ENCODE measurements at places on chromosomes 2 and 18.

DNA sequence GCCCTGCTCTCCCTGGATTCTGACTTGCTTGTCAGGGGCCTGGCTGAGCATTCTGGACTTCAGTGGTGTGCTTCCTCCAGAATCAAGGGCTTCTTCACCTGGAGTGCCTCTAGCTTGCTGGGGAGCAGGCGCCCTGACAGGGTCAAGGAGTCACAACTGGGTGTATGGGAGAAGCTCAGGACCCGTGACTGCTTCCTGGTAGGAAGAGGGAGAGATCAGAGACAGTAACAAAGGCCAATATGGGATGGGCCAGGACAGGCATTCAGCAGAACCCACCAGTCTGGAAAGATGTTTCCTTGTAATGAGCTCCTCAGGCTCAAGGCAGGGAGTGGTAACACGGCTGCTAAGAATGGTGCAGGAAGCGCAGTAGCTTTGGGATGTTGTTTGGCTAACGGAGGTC, 104.4 kb upstream of the ACAA2 start:
- DNase-seq = no peak

- no peak for DNase-seq
These were observed 105.4 kb upstream of the MMADHC start for GRCh38 chr2:149692961-149693396.

DNA sequence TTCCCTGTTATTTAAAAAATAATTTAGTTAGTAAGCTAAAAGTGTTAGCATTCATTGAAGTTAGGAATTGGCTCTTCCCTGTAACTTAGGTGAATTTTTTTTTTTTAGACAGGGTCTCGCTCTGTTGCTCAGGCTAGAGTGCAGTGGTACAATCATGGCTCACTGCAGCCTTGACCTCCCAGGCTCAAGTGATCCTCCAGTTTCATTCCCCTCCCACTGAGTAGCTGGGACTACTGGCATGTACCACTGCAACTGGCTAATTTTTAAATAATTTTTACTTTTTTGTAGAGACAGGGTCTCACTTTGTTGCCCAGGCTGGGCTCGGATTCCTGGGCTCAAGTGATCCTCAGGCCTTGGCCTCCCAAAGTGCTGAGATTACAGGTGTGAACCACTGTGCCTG, 66.4 kb downstream of the CERS6 start:
- no peak for DNase-seq

DNA sequence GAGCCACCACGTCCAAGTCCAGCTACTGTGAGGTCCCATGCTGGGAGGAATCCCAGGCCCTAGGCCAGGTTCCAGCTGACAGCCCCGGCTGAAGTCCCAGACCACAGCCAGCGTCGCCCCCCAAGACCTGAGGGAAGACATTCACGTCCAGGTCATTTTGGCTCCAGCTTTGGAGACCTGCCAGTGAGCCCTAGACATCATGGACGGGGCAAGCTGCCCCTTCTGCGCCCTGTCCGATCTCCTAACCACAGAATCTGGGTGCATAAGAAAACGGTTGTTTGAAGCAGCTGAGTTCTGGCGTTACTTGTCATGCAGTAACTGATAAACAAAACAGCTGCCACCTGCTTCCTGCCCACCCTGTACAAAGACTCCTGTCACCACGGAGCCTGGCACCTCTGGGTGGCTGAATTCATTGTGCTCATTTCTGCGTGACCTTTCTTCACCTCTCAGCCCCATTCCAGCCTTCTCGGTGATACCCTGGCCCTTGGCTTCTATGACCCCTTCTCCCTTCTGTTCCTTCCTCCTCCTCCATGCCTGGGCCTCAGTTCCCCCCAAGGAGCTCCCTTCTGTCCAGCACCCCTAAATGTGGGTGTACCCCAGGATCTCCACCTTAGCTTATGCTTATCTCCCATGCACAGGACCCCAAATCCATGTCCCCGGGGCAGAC, 72.6 kb upstream of the SMAD7 start:
- no peak for DNase-seq

DNA sequence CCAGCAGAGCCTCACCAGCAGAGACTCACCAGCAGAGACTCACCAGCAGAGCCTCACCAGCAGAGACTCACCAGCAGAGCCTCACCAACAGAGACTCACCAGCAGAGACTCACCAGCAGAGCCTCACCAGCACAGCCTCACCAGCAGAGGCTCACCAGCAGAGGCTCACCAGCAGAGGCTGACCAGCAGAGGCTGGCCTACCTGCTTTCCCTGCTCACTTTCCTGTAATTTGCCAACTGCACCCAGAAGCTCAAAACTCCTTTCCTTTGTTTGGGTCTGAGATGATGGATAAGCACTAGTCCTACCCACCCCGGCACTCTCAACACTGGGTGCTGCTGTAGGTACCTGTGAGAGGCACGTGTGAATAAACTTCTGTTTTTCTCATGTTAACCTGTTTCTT, 36.4 kb upstream of the PXDN start:
- no peak for DNase-seq

- no peak for DNase-seq
These were observed 14.7 kb downstream of the ARHGAP25 start for GRCh38 chr2:68749345-68749744.
